BJ (cell line): ENCODE measurements at places on chromosomes 1 and 21.

DNA sequence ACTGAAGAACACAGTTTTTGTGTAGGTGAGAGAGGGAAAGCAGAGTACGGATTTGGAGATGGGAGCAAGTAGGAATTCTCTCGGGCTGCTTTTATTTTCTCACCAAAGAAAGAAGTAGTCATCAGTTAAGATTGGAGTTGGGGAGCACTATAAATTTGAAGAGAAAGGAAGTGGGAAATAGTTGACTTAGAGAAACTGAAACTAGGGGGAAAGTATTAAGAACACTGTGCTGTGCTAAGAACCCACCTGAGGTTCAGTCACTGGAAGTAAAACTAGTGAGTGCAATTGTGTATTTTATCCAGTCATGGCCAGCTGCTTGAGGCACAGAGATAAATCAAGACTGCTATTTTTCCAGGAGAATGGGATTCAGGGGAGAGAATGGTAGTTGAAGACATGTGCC is 37.4 kb downstream of the CLCC1 start:
- no peak for DNase-seq

- DNase-seq = no peak
Observed at GRCh38 chr1:22841142-22841541, 130.5 kb downstream of the EPHB2 start.

- DNase-seq = no peak
Observed at GRCh38 chr1:99849413-99849743, 783 bp upstream of the AGL start.

GRCh38 chr1:116989835-116990234 is 11.7 kb upstream of the CD101 start:
- no peak for DNase-seq

- DNase-seq = no peak
Observed at GRCh38 chr21:37224861-37225839, 42.0 kb downstream of the VPS26C start.

GRCh38 chr1:154556422-154556821 is 2.0 kb downstream of the UBE2Q1 start:
- DNase-seq = no peak

- DNase-seq = no peak
Observed at GRCh38 chr1:90273241-90273774, 278.4 kb downstream of the ZNF326 start.

- DNase-seq = no peak
Observed at GRCh38 chr1:16085522-16085921, 12.1 kb upstream of the FAM131C start.

DNA sequence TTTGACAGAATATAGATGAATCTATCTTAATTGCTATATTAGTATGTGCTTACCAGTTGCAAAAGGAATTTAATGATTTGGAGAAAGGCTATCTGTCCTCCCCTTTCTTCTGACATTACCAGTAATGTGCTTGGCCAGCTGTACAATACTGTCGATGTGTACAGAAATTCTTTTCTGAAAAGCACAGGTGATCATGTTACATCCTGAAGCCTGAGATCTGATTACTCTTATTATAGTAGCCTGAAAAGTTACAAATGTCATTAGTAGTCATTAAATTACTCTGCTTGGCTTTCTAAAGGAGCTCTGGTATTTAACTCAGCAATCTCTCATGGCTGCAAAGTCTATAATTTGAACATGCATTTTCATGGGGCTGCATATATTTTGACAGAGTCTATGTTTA is 209.8 kb downstream of the PTPRC start:
- no peak for DNase-seq
